ENCODE measurements at places on chromosomes 1 and 21. TPM values are rescaled to one million over a fixed set of nuclear protein-coding genes. Genes with fewer than 3 reads are reported as not detected.

MT1HL1 gene
- not detected for total RNA-seq

GJC2 gene
- total RNA-seq, result 13.4 TPM

TIAM1 gene
- total RNA-seq, result 0.51 TPM

PRDM16 gene
- total RNA-seq, result 1.8 TPM

GRCh38 chr1:89887270-89887669 is 66.4 kb downstream of the LRRC8D start:
- no peak overlapping the region for H3K27ac ChIP-seq
- H3K27me3 ChIP-seq, result no peaks in the 10 kb centered on the region
- H3K36me3 ChIP-seq, result no peaks in the 10 kb centered on the region
- DNase-seq, result peak; percentile 29
- H3K4me1 ChIP-seq, result peaks cover 12% of the 10 kb centered on the region

DNA sequence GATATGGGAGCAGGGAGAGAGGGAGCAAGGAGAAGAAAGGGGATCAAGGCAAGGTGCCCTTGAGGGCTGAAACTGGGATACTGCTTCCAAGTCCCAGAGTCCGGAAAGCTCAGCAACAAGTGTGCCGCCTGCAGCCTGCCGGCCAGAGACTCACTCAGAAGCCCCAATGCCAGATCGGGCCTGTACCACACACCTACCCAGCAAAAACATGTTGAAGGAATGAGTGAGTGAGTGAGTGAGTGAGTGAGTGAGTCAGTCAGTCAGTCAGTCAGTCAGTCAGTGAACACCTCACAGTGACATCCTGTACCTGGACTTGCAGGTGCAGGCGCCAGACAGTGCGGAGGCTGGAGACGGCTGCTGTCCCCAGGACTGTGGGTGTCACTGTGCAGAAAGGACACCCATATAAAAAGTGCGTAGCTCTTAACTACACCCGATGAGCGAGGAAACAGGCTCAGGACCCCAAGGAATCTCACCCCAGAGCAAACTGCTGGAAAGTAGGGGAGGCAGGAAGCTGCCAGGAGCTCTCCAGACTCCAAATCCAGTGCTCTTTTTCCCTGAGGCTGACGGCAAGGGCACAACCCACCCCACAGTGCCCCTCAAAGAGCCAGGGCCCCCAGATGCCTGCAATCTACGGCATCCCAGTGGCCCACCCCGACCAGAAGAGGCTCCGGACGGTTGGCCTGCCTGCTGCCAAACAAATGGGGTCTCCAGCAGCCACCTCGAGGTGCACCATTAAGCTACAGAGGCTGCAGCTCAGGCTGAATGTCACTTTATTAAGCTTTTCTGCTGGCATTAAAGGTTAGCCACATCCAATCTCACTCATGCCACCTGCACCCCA is 261.7 kb downstream of the NPHP4 start:
- no peak for DNase-seq
- no peak overlapping the region for H3K27ac ChIP-seq
- H3K36me3 ChIP-seq, result no peaks in the 10 kb centered on the region
- no peak overlapping the region for H3K4me3 ChIP-seq
- H3K27me3 ChIP-seq, result no peaks in the 10 kb centered on the region

DNA sequence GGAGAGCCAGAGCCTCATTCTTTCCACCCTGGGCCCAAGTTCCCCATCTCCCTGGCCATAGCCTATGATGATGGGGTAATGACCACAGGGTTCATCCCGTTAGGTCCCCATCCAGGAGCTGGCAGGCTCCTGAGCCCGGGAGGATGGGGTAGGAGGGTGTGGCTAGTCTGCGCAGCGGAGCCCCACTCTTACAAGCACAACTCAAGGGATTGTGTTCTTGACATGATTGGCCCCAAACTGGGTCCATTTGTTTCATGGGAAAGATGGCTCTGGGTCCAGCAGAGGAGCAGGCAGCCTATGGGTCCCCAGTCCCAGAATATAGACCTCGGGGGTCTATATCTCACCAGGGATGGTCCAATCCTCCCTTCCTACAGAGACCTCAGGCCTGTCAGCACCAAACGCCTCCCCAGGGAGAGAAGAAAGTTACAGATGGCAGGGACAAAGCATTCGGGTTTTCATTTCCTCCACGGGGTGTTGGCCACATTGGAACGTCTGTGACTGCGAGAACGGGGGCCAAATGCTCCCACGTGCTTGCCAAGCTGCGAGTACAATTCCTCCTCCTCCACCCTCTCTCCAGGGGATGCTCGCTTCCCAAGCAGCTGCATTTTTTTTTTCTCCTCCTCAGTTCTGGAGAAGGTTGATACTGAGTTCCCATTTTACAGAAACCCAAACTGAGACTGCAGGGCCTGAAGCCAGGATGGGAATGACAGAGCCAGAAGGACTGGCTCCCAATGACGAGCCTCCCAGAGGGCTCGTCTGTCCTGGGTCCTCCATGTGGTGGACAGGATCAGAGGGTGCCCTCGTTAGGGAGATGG is 71.0 kb downstream of the DHRS3 start:
- DNase-seq, result no peak
- H3K4me1 ChIP-seq, result peaks cover 8% of the 10 kb centered on the region
- no peak overlapping the region for H3K4me3 ChIP-seq
- no peaks in the 10 kb centered on the region for H3K27me3 ChIP-seq

DNA sequence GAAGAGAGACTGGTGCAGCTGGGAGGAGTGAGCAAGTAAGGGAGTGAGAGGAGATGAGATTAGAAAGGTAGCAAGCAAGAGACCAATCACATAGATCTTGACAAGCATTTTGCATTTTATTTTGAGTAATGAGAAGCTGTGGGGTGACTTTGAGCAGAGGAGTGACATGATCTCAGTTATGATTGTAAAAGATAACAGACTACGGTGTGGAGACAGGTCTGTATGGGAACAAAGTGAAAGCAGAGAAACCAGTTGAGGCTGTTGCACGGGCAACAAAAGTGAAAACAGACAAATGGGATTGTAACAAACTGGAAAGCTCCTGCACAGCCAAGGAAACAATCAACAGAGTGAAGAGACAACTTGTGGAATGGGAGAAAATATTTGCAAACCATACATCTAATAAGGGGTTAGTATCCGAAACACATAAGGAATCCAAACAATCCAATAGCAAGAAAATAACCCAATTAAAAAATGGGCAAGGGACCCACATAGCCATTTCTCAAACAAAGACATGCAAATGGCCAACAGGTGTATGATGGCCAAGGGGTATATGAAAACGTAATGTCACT is 68.4 kb downstream of the SNRPE start:
- no peak overlapping the region for H3K27ac ChIP-seq
- H3K36me3 ChIP-seq, result no peaks in the 10 kb centered on the region
- no peaks in the 10 kb centered on the region for H3K27me3 ChIP-seq
- no peak overlapping the region for H3K4me3 ChIP-seq

- H3K4me3 ChIP-seq, result no peak overlapping the region
- H3K4me1 ChIP-seq, result no peaks in the 10 kb centered on the region
- no peaks in the 10 kb centered on the region for H3K27me3 ChIP-seq
- H3K27ac ChIP-seq, result no peak overlapping the region
Measured at GRCh38 chr1:177413982-177414596, 243.3 kb downstream of the BRINP2 start.

DNA sequence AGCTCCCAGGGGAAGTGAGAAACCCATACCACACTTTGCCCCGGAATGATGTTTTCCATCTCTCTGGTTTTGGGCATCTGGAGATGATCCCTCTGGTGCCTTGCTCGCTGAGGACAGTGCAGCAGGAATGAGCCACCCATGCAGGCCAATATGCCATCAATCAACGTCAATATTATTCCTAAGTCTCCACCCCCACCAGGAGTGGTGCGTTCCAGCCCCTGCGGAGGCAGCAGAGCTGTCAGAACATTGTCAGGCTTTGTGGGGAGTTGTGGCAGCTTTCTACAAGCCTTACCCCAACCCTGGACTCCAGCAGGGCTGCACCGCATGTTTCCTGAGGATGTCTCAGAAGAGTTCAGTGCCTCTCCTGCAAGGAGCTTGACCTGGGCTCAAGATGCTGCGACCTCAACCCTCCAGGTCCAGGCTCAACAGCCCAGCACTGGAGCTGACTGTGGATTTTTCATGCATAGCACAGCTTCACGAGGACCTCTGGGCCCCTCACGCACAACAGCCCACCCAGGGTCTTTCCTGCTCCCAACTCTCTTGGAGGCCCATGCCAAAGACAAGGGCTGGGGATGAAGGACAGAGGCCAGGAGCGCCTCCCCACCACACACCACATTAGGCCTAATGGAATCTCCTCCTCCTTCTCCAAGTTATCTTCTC is 67.5 kb downstream of the PSMG1 start:
- H3K4me3 ChIP-seq, result no peak overlapping the region
- no peak for DNase-seq
- no peaks in the 10 kb centered on the region for H3K36me3 ChIP-seq
- peaks cover 10% of the 10 kb centered on the region for H3K4me1 ChIP-seq
- no peaks in the 10 kb centered on the region for H3K27me3 ChIP-seq
- H3K27ac ChIP-seq, result no peak overlapping the region

DNA sequence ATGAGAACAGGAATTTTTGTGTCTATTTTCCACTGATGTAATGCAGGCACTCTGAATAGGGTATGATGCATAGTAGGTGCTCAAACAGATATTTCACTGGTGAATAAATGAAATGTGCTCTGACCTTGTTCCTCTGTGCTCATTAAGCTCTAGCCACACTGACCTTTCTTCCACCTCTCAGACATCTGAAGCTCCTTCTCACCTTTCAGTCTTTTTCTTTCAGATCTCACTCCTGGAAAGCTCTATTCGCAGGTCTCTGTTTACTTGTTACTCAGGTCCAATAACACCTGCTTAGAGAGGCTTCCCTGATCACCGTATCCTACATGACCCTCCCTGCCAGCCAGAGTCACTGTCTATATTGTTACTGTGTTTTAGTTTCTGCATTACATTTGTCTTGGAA is 59.2 kb upstream of the IVNS1ABP start:
- no peaks in the 10 kb centered on the region for H3K36me3 ChIP-seq
- H3K4me1 ChIP-seq, result no peaks in the 10 kb centered on the region
- H3K27me3 ChIP-seq, result no peaks in the 10 kb centered on the region
- DNase-seq, result no peak

DNA sequence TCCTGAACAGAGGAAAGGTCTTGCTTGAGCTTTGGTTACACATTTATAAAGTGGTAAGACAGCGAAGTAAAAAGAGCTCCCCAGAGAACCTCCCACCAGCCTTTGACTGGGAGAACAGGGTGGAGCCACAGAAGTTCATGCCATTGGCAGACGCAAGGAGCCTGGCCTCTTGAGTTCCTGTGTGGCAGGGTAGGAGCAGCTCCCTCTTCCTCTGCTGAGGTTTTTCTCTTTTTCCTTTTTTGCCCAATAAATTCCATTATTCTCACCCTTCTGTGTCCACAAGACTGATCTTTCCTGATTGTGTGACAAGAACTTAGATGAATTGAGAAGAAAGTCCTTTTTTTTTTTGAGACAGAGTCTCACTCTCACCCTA is 4.3 kb downstream of the THEM4 start:
- no peak overlapping the region for H3K4me3 ChIP-seq
- H3K4me1 ChIP-seq, result no peaks in the 10 kb centered on the region
- no peak overlapping the region for H3K27ac ChIP-seq
- no peaks in the 10 kb centered on the region for H3K36me3 ChIP-seq
- H3K27me3 ChIP-seq, result no peaks in the 10 kb centered on the region

- H3K36me3 ChIP-seq, result no peaks in the 10 kb centered on the region
- H3K27me3 ChIP-seq, result no peaks in the 10 kb centered on the region
- H3K4me3 ChIP-seq, result no peak overlapping the region
Measured at GRCh38 chr1:233668725-233669294, 54.9 kb downstream of the KCNK1 start.

DNA sequence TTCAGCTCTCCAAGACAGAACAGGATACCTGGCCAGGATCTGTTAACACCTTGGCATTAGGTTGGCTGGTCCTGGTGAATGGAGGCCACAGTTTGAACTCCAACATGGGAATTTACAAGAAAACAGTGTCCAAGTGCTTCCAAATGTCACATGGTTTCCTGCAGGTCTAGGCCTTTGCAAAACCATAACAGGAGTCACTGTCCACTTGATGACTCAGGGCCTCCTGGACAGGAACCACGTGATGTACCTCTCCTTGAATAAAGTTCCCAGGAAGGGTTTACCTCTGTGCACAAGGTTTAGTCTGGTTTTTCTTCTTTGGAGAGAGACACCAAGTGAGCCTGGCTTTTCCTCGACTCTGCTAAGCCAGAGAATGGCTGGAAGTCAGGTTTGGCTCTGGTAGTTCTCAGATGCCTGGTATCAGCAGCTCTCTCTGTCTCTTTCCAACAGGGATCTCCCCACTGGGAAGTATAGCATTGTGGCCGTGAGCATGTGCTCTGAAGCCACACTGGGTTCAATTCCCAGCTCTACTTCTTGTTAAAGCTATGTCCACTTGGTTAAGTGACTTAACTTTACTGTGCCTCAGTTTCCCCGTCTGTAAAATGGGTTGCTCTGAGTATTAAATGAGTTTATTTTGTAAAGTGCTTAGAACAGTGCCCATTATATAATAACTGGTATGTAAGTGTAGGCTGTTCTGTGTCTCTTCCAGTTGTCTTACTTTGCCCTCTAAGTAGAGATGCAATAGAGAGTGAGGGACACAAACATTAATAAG is 27.3 kb upstream of the TMEM61 start:
- H3K27me3 ChIP-seq, result no peaks in the 10 kb centered on the region
- no peak overlapping the region for H3K4me3 ChIP-seq
- no peaks in the 10 kb centered on the region for H3K36me3 ChIP-seq

DNA sequence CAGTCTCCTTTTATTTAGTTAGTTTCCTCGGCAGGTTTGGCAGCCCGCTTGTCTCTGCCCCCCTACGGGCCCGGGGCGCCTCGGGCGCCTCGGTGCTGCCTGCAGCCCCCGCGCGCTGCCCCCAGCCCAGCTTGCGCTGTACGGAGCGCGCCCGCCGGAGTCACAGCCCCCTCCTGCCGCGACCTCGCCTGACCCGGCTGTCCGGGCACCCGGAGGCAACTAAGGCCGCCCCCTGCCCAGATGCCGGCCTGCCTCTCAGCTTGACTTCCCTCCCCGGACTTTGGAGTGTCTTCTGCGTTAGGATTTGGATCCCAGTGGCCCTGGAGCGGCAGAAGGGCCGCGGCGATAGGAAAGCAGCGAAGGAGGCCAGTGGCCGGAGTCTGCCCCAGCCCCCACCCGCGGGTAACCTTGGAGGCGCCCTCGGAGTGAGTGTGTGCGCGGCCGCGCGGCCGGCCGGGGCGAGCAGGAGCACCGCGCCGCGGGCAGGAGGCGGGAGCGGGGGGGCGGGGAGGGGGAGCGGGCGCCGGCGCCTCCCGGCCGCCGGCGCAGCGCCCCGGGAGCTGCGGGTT is 7.6 kb downstream of the CDKN2C start:
- peak; percentile 60 for DNase-seq
- peak overlapping the region; percentile 58 for H3K4me3 ChIP-seq
- H3K27ac ChIP-seq, result peak overlapping the region; percentile 95
- H3K36me3 ChIP-seq, result no peaks in the 10 kb centered on the region
- no peaks in the 10 kb centered on the region for H3K27me3 ChIP-seq
- no peaks in the 10 kb centered on the region for H3K4me1 ChIP-seq

GRCh38 chr1:43441166-43441893 is 12.4 kb downstream of the HYI start:
- no peak for DNase-seq
- no peaks in the 10 kb centered on the region for H3K27me3 ChIP-seq
- H3K27ac ChIP-seq, result no peak overlapping the region
- H3K4me1 ChIP-seq, result peaks cover 5% of the 10 kb centered on the region

GRCh38 chr1:6747674-6748073 is 37.6 kb upstream of the CAMTA1 start:
- no peak overlapping the region for H3K27ac ChIP-seq
- H3K4me3 ChIP-seq, result no peak overlapping the region
- H3K36me3 ChIP-seq, result no peaks in the 10 kb centered on the region
- peaks cover 7% of the 10 kb centered on the region for H3K4me1 ChIP-seq
- H3K27me3 ChIP-seq, result peaks cover 3% of the 10 kb centered on the region
- DNase-seq, result no peak

- no peak overlapping the region for H3K27ac ChIP-seq
- H3K4me3 ChIP-seq, result no peak overlapping the region
- no peaks in the 10 kb centered on the region for H3K36me3 ChIP-seq
- H3K4me1 ChIP-seq, result no peaks in the 10 kb centered on the region
Measured at GRCh38 chr1:152459596-152460528, 45.8 kb upstream of the CRNN start.

All from fibroblast of lung (primary cell).